ENCODE measurements at places on chromosomes 16 and 17.

DNA sequence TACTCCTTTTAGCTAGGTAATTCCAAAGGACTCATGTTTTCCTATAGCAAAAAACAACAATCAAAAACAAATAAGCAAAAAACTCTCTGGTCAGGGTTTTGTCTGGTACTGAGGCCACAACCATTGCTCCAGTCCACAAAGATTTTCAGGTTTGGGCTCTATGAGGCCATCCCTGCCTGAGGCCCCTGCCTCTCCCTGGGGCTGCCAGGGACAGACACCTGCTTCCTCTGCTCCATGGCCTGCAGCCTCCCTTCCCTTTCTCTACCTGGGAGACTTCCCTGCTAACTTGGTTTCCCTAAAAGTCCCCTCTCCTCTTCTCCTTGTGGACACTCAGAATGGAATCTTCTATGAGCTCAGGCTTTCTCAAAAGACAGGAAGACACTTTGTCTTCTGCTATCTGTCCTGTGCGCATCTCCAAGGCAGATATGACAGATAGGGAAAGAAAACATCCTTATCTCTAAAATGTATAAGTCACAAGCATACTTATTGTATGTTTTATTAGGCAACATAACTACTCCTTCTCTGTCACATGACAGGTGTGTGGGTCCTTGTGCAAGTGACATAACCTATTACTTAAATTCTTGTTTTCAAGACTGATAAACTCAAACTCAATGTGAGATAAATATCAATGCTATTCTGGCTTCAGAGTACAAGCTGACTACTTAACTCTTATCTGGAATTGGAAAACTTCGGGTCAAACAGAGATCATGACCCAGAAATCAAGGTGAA, 1.2 kb upstream of the ZDHHC1 start:
- DNase-seq, result no peak

DNA sequence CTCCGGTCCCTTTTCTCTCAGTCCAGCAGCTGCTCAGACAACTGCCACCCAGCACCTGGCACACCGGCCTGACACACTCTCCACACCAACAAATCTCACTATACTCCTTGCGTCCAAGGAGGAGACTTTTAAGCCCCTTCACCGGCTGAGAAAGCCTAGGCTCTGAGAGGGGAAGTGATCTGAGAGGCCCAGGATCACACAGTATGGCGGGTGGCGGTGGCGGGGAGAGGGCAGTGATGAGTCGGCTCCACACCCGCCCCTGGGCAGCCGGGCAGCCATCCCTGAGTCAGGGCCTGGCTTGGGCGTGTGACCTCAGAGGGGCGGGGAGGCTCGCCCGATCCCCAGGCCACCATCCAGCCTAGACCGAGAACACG, 569 bp downstream of the FLII start:
- DNase-seq, result peak; percentile 69

DNA sequence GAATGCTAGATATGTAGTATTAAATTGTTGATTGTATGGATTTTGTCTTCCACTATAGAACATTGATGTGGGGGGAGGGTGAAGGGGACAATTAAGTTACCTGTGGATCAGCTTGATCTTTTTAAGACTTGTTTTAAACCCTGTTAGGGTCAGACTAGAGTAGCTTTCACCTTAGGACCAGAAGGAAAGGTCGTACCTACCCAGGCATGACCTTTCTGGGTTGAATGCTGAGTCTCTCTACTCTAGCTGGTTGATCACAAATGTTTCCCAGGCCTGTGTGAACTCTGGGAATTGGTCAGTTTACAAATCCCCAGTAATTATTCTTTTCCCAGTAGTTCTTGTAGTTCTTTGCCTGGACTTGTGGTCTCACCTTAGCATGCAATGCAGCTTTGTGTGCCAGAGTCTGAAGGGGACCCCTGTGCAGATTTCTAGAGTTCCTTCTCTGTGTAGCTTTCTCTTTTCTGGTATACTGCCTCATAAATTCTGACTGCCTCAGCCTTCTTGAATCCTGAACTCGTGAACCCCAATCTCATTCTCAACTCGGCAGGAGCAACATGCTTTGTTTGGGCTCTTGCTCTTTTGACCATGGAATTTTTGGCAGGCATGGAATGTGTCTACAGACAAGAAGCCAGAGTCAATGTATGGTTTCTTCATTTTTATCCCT, 54.1 kb downstream of the VMP1 start:
- no peak for DNase-seq

DNA sequence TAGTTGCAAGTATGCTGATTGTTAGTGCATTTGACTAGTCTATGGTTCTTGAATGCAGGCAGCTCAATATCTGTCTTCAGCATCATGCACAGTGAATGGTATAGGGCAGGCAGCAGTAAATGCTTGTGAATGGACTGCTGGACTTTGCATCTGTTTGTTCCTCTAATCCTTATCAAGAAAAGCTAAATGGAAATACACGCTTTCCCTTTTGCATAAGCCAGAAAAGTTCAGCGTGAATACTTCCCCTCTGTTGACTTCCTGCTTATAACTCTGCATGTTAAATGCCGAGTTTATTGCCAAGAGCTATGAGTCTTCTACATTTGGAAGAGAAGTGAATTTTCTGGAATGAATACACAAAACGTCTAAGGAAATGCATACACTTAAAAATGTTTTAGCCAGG, 127.9 kb upstream of the CPHXL start:
- DNase-seq, result no peak

GRCh38 chr17:62179525-62180161, 114.6 kb upstream of the MED13 start:
- DNase-seq, result no peak

- no peak for DNase-seq
Measured at GRCh38 chr16:27756206-27756970, 206.4 kb downstream of the KATNIP start.

- DNase-seq, result peak; percentile 51
Measured at GRCh38 chr16:29806641-29807425, 504 bp downstream of the MAZ start.

GRCh38 chr17:82339634-82340580, 6.3 kb upstream of the SECTM1 start:
- no peak for DNase-seq

DNA sequence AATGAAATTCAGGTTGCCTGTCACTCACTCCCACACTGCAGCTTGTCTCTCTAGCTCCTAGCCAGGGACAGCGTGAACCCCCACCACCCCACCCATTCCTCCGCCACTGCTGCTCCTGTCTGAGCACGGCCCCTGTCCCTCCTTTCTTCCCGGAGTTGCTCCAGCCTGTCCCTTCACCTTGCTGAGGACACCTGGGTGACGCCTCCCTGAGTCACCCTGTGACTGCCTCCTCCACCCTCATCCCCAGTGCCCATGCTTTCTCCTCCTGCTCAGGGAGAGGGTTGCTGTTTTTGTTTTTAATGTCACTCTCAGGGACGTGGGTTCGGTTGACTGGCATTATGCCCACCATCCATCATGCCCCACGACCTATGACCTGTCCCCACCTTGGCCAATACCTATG, 25.8 kb upstream of the NAT9 start:
- no peak for DNase-seq

GRCh38 chr16:9124444-9124843, 33.0 kb downstream of the HAPSTR1 start:
- DNase-seq, result no peak

GRCh38 chr16:71966932-71967331, 33.3 kb downstream of the PKD1L3 start:
- DNase-seq, result no peak

DNA sequence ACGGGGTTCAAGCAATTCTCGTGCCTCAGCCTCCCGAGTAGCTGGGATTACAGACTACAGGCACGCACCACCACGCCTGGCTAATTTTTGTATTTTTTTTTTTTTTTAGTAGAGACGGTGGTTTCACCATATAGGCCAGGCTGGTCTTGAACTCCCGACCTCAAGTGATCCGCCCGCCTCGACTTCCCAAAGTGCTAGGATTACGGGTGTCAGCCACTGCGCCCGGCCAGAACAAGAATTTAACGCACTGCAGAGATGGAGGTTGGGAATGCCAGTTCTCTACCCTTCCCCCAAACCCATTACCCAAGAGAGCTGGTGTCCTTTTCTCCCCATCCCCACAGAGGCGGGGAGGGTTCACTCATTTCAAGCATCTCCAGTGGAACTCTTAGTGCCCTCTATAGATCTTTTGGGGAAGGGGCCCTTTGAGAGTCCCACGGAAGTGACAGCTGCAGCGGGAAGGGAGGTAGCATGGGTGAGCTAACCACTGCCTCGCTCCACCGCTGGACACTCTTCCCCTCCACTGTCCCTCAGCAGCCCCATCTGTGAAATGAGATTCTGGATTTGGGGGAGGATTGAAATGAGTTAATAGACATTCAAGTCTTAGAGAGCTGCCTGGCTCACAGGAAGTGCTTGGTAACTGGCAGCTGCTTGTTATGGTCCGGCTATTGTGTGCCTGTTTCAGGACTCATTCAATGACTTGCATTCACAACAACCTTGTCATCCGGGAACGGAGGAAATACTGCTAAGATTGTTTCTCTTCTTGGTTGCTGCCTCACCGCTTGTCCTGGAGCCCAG, 3.5 kb upstream of the UBALD2 start:
- no peak for DNase-seq

DNA sequence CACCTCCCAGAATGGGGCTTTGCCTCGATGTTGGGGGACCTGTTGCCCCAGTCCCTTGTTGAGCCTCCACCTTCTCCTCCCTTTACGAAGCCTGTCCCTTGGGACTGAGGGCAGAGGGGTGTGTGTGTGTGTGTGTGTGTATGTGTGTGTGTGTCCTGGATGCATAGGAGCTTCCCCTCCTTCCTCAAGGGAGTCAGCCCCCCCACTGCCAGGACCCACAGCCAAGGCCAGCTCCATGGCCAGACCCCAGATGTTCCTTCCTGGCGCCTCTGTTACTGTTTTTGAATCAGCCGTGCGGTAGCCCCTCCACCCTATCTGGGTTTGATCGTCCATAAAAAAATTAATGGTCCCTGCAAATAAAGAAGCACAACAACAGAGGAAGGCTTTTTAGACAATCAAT, 17.7 kb upstream of the DOK4 start:
- no peak for DNase-seq

GRCh38 chr17:63099425-63099824, 133.4 kb downstream of the TANC2 start:
- no peak for DNase-seq

- no peak for DNase-seq
Measured at GRCh38 chr16:51287121-51287755, 136.2 kb upstream of the SALL1 start.

DNA sequence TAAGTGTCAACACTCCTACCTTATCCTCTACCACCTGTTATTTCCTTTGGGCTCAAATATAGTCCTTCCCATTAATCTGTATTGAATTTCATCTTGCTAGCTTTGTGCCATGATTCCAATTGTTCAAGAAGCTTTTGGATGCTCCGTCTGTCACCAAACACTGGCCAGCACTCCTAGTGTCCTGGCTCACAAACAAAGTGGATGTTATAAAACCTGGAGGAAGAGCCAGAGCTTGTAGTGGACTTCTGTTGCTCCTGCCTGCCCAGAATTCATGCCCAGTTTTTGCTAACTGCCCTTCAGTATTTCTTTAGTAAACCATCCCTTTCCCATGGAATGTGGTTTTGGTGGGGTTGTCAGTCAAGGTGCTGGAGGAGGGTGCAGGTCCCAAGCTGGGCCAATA, 77.2 kb upstream of the HS3ST2 start:
- no peak for DNase-seq

DNA sequence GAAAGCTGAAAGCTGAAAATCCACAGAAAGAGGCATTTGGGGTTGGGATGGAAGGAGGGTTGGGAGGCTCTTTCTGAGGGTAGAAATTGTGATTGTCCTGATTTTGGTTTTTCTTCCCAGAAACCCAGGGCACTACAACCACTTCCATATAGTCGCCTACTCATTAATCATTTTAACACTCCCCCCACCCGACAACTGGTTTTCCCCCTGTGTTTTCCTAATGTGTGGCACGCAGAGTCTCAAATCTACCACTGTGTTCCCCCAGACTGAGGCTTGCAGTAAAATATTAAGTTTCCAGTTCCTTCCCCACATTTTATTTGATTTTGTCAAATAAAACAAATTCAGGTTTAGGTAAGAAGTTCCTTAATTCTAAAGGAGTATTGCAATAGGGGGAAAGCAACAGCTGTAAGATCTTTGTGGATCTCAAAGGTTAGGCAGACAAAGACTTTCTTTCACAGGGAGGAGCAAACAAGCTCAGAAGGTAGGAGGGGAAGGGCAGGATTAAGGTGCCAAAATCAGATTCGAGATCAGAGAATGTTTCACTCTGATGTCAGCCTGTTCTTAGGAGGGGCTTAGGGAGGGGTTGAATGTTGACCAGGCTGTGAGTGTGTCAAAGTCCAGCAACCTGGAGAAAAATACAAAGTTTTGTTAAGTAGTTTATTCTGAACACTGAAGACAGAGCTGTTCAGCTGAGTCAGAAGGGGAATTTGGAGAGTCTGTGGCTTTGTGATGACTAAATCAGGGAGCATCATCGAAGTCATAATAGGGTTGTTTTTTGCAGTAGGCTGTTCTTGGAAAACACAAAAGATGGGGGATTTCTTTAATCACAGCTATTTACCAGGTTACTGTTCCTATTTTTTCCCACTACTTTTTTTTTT, 3.6 kb downstream of the ZNF267 start:
- no peak for DNase-seq

DNA sequence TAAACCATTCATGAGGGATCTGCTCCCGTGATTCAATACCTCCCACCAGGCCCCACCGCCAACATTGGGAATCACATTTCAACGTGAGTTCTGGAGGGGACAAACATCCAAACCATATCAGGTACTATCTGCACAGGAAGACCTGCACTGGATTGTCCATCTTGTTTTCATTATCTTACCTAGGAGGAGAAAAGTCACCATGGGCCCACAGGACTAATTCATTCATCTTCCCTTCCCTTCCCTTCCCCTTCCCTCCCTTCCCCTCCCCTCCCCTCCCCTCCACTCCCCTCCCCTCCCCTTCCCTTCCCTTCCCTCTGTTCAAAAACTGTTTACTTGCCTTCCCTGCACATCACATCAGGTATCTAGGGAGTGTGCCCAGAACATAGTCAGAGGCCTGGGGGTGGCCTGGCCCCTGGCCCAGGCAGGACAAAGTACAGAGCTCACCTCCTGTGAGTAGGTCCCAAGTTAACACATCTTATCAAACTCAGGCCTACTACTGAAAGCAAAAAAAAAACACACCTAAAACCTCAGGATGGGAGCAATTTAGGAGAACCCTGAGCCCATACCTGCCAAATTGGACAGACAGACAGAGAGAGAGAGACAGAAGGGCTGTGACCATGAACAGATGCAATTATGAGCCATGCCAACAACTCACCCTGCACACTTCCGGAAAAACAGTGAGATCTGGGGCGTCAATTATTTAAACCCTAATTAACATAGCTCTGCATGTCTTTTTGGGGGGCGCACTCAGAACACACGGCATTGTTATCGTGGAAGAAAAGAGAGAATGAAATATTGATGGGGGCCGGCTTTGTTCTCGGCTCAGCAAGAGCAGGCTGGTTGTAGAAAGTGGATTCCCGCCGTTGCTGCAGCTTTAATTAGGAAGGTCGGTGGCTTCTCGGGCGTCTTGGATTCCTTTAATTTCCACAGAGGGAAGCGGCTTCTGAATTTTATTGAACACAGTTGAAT, 151.2 kb downstream of the IRX5 start:
- DNase-seq, result no peak

- DNase-seq, result peak; percentile 81
Measured at GRCh38 chr16:85425074-85425662, 188.0 kb upstream of the GSE1 start.
